ENCODE measurements at places on chromosomes 7 and 10.

DNA sequence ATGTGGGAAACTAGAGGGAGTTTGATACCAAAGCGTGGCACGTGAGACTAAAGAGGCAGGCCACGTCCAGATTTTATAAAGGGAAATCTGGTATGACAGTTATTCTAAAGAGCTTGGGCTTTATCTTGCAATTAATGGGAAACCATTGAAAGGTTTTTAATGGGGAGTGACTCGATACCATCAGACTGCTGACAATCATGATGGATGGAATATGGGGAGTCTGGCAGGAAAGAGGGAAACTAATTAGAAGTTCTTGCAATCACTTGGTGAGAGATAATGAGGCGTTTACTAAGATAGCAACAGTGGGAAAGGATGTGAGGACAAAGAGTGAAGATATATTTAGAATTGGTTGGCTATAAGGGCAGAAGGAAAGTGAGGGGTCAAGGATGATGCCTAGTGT, 94.0 kb downstream of the MBL2 start:
- no peak for DNase-seq

DNA sequence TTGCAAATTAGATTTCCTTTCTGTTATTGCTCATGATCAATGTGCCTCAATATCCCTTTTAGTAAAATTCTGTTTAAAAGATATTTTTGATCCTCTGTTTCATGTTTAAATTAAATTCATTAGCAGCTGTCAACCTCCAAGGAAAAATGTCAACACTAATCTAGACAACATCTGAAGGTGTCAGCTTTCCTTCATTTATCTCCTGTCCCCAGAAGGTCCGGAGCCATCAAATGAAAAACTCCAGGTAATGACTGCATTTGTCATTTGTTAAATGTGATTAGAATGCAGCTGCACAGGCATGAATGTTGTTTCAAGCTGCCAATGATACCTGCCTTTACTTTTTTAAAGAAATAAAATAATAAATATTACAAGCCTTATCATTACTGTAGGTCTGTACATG, 463.7 kb upstream of the SEMA3A start:
- DNase-seq = no peak

- DNase-seq = no peak
Measured at GRCh38 chr7:97025983-97026714, 1.5 kb upstream of the DLX5 start.

DNA sequence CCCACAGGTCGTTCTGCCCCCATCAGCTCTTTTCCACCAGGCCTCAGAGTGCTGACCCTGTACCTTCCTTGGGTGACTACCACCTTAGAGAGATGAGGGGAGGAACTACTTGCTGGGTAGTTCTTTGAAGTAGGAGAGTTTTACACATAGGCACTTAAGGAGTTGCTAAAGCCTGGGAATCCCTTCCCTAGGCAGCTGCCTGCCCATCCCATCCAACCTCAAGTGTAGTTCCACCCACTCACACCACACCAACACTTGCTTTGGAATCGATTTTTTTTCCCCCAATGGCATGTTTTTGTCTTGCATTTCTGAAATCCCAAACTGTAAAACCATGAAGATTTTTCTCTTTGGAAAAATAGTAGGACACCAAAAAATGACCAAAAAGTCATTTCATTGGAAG, 47.7 kb downstream of the FBXW4 start:
- DNase-seq = no peak

DNA sequence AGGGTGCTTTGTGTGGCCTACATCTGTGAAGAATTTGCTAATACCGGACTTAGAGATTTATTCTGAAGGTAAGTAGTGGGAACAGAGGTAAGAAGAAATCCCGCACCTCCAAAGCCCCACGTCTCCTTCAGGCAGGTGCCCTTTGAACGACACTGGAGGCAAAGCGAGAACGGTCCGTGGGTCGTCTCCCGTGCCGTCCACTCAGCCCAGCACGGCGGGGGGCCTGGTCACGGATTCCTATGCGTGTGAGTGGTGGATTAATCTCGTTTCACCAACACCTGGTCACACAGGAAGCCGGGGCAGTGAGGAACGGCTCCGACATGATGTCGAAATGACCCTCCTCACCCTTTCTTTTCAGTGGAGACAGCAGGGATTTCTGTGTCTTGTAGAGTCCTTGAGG, 21.0 kb upstream of the ZFAND2A start:
- DNase-seq = no peak

- DNase-seq = no peak
Measured at GRCh38 chr10:63171255-63171855, 38.2 kb downstream of the NRBF2 start.

GRCh38 chr10:48523820-48524758, 80.8 kb downstream of the ARHGAP22 start:
- no peak for DNase-seq

GRCh38 chr7:505171-505570, 14.5 kb downstream of the PDGFA start:
- no peak for DNase-seq

GRCh38 chr10:121405096-121405495, 193.1 kb downstream of the FGFR2 start:
- DNase-seq = no peak

DNA sequence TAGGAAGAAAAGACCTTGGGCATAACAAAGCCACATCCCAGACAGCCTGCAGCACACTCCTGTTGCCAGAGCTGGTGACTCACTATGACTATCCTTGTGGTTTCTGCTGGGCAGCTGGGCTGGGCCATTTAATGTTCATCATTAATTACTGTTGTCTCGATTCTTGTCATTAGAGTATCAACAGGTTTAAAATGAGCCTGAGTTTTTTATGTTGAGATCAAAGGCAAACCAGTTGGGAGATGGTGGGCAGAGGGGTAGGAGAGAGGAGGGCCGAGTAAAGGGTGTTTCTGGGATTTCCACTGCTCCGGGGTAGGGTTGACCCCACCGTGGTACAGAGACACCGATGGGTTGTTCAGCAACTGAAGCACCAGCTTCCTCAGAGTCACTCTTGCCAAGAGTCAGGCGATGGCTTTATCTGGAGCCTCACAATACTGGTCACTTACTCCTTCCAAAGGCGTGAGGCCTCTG, 128.7 kb upstream of the LYZL1 start:
- peak; percentile 69 for DNase-seq
